ENCODE measurements at places on chromosomes 13 and 19. TPM values are rescaled to one million over a fixed set of nuclear protein-coding genes. Genes with fewer than 3 reads are reported as not detected.

DNA sequence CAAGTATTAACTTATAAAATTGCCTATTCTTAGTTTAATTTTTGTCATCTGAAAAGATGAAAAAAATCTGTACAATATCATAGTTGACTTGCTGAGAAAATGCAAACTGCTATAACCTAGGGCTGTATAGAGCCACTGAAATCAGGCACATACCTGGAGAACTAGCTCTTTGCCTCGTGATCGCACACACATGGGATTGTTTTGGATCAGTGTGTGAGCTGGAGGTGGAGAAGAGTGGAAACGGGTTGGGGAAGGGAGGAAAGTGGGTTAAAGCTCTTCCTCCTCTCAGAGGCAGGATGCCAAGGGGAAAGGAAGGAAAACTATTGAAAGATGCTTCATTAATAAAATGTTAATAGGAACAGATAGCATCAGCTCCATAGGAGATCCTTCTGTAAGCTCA is 2.7 kb downstream of the MTUS2 start:
- DNase-seq = no peak
- H3K36me3 ChIP-seq = no peaks in the 10 kb centered on the region
- H3K4me3 ChIP-seq = no peak overlapping the region
- H3K27me3 ChIP-seq = peaks cover 70% of the 10 kb centered on the region

DNA sequence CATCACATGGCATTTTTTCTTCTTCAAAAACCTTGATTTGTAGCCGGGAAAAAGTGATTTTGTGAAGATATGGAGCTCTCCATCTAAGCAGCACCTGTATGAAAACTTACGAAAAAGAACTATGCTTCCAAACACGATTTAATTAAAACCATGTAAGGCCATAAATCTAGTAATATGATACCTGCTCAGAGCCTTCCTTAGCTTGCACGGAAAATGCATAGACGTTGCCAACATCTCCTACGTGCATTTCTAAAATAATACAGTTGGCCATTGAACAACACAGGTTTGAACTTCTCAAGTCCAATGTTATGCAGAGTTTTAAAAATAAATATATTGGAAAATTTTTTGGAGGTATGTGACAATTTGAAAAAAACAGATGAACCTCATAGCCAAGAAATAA is 59.1 kb upstream of the RNF113B start:
- H3K27me3 ChIP-seq = no peaks in the 10 kb centered on the region
- no peak overlapping the region for H3K4me3 ChIP-seq
- H3K27ac ChIP-seq = peak overlapping the region; percentile 77
- peaks cover 64% of the 10 kb centered on the region for H3K4me1 ChIP-seq
- H3K36me3 ChIP-seq = peaks cover 13% of the 10 kb centered on the region
- DNase-seq = no peak

GRCh38 chr19:19719798-19720197 is 13.1 kb downstream of the ZNF14 start:
- H3K4me1 ChIP-seq = no peaks in the 10 kb centered on the region
- no peak for DNase-seq
- H3K4me3 ChIP-seq = no peak overlapping the region
- no peaks in the 10 kb centered on the region for H3K27me3 ChIP-seq
- peaks cover 75% of the 10 kb centered on the region for H3K36me3 ChIP-seq

- peak; percentile 82 for DNase-seq
- H3K36me3 ChIP-seq = peaks cover 9% of the 10 kb centered on the region
- H3K4me3 ChIP-seq = peak overlapping the region; percentile 17
- no peaks in the 10 kb centered on the region for H3K27me3 ChIP-seq
- peak overlapping the region; percentile 94 for H3K27ac ChIP-seq
These were observed 12.9 kb downstream of the SPC24 start for GRCh38 chr19:11142528-11143171.

- peak; percentile 64 for DNase-seq
- no peaks in the 10 kb centered on the region for H3K27me3 ChIP-seq
- peak overlapping the region; percentile 55 for H3K4me3 ChIP-seq
These were observed 8.4 kb downstream of the PEAK3 start for GRCh38 chr19:2273356-2274184.

- peak overlapping the region; percentile 18 for H3K27ac ChIP-seq
- DNase-seq = no peak
- H3K4me3 ChIP-seq = no peak overlapping the region
- H3K4me1 ChIP-seq = peaks cover 44% of the 10 kb centered on the region
These were observed 57.4 kb downstream of the PEPD start for GRCh38 chr19:33464010-33464732.

GRCh38 chr19:16185768-16186123 is 536 bp downstream of the FAM32A start:
- peak overlapping the region; percentile 95 for H3K4me3 ChIP-seq
- H3K36me3 ChIP-seq = peaks cover 11% of the 10 kb centered on the region
- no peaks in the 10 kb centered on the region for H3K27me3 ChIP-seq
- peak overlapping the region; percentile 96 for H3K27ac ChIP-seq
- DNase-seq = peak; percentile 56

DNA sequence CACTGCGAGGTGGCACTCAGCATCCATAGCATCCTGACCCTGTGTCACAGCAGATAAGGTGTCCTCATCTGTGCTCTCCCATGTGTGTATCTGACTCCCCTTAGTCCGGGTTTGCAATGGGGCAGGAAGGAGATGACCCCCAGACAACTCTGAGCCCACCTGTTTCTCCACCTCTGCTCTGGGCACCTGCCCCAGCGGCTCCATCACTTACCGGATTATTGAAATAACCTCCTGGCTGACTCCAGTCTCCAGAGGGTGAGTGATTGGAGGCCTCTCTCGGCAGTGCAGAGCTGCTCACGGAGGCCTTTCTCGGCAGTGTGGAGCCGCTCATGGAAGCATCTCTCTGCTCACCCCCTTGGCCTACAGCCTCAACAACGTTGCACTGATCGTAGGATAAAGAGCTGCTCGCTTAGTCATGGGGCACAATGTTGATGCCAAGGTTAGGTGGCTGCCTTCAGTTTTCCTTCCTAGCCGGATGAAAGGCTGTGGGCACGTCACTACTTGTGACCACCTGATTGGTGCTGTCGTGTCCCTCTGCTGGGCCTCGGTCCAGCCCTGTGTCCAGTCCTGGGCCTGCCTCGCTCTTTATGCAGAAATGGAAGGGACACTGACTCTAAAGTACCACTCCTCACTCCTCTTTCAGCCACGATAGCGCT is 67.6 kb downstream of the TEX29 start:
- H3K4me3 ChIP-seq = no peak overlapping the region
- no peak overlapping the region for H3K27ac ChIP-seq
- no peaks in the 10 kb centered on the region for H3K36me3 ChIP-seq
- peaks cover 6% of the 10 kb centered on the region for H3K27me3 ChIP-seq
- no peak for DNase-seq

DNA sequence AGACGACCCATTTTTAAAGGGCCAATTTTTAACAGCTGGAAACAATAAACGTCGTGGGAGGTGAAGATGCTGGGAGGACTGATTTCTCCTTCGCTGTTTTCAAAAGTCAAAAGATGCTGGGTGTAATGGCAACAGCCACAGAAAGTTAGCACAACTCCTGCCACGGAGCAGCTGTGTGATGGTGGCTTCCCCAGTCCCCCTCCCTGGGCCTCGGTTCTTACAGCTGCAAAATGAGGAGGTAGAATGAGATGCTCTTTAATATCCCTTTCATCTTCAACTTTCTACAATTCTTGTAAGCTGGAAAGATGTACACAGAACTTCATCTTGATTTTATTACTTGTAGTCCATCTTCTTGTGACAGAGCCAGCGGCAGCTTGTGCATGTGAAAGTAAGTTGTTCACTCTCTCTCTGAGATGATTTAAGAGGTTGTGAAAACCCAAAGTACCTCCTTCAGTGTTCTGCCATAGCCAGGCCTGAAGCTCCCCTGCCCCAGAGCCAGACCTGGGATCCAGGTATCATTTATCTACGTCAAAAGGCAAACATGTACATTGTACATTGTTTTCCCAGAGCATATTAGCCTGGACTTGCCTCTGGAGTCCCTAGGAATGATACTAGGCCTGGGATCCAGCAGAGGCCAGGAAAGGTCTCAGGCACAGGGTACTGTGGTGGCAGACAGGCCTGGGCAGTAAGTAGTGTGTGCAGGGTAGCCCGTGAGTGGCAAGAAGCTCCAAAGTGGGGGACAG is 3.4 kb upstream of the UBE2L5 start:
- no peaks in the 10 kb centered on the region for H3K36me3 ChIP-seq
- peaks cover 23% of the 10 kb centered on the region for H3K4me1 ChIP-seq
- DNase-seq = no peak
- peaks cover 9% of the 10 kb centered on the region for H3K27me3 ChIP-seq
- H3K4me3 ChIP-seq = no peak overlapping the region

- peak overlapping the region; percentile 77 for H3K4me3 ChIP-seq
- H3K27ac ChIP-seq = peak overlapping the region; percentile 64
- peaks cover 3% of the 10 kb centered on the region for H3K36me3 ChIP-seq
- H3K4me1 ChIP-seq = peaks cover 41% of the 10 kb centered on the region
These were observed 518 bp downstream of the NUDT19 start for GRCh38 chr19:32691952-32692726.

- H3K36me3 ChIP-seq = no peaks in the 10 kb centered on the region
- no peak overlapping the region for H3K4me3 ChIP-seq
- no peak overlapping the region for H3K27ac ChIP-seq
- peak; percentile 47 for DNase-seq
These were observed 225.9 kb downstream of the OLFM4 start for GRCh38 chr13:53254500-53254899.

The FRY gene
- 18.4 TPM for total RNA-seq

The RLN3 gene
- not detected for total RNA-seq

The SIN3B gene
- total RNA-seq = 112 TPM

The ICAM4 gene
- 2.0 TPM for total RNA-seq

All from mesothelial cell of epicardium (in vitro differentiated cells).